Gastrocnemius medialis (tissue), 4 donors: ENCODE measurements at places on chromosomes 12 and 14. TPM values are rescaled to one million over a fixed set of nuclear protein-coding genes. Genes with fewer than 3 reads are reported as not detected.

The NGDN gene
- total RNA-seq: 41.9 TPM

The ST8SIA1 gene
- 2.5 TPM for total RNA-seq

The SSTR1 gene
- 0.83 TPM for total RNA-seq

The DCN gene
- 674 TPM for total RNA-seq

The SIX4 gene
- 43.8 TPM for total RNA-seq

The BCL2L2 gene
- total RNA-seq: 22.8 TPM

The FBXO34 gene
- total RNA-seq: 43.5 TPM

The POLE2 gene
- total RNA-seq: not detected

The CCDC92 gene
- 21.1 TPM for total RNA-seq

- no peak for DNase-seq
These were observed 55.8 kb upstream of the VRK1 start for GRCh38 chr14:96741151-96741977.

DNA sequence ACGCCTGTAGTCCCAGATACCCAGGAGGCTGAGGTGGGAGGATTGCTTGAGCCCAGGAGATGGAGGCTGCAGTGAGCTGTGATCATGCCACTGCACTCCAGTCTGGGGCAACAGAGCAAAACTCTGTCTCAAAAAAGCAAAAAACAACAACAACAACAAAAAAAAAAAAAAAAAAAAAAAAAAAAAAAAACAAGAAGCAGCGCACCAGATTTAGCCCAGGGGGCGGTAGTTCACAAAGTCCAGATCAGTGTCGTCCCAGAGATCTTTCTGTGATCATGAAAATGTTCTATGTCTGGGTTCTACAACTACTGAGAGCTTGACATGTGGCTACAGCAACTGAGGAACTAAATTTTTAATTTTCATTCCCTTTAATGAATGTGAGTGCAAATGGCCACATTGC lies 27.4 kb downstream of the OAS2 start:
- DNase-seq: no peak

- no peak for DNase-seq
These were observed 29.0 kb downstream of the PTPRQ start for GRCh38 chr12:80472911-80473500.

GRCh38 chr14:59126714-59127436 lies 61.6 kb upstream of the DAAM1 start:
- DNase-seq: no peak

DNA sequence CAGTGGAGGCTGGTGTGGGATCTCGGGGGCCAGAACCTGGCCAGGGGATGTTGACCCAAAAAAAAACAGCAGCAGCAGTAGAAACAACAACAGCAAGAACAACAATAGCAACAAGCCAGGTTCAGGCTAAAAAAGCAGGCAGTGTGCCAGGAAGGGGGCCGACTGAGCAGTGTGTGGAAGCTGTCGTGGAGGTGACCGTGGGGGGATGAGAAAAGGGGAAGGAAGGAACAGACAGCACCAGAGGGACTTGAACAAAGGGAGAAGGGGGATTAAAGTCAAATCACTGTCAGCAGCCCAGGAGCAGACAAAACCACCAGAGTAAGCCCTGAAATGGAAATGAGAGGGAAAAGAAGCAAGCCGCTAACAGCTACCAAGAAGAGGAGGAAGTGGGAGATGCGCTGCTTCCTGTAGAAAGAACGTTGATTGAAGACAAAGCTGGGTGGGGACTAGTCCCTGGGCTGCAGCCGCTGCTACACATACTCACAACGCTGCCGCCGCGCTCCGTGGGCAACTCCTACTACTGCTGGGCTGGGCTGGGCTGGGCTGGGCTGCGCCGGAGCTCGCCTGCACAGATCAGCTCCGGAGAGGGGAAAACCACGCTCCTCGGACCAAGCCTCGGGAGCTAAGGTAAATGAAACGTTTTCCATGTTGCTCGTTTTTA lies at the start of gene GNG2:
TSS of gene GNG2 (plus strand) at position 449 of the 661 bp plus-strand sequence. CDS start 90,067 bp downstream, outside the sequence.
- peak; percentile 60 for DNase-seq

DNA sequence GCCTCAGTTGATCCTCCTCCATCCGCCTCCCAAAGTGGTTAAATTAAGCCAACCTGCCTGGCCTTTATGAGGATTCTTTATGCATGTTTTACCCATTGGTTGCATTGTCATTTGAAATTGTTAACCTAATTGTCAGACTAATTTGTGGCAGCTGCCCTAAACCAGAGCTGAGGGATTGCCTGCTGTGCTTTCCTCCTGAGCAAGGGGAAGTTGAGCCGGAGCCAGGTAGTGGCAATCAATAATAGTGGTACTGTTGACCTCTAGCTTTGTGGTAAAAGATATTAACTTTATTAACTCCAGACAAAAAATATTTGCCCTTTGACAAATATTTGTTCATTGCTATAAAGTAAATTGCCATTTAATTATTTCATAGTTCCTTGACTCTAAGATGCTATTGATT lies 5.6 kb upstream of the HEBP1 start:
- no peak for DNase-seq

- DNase-seq: no peak
These were observed 10.1 kb upstream of the DLGAP5 start for GRCh38 chr14:55201219-55202101.

DNA sequence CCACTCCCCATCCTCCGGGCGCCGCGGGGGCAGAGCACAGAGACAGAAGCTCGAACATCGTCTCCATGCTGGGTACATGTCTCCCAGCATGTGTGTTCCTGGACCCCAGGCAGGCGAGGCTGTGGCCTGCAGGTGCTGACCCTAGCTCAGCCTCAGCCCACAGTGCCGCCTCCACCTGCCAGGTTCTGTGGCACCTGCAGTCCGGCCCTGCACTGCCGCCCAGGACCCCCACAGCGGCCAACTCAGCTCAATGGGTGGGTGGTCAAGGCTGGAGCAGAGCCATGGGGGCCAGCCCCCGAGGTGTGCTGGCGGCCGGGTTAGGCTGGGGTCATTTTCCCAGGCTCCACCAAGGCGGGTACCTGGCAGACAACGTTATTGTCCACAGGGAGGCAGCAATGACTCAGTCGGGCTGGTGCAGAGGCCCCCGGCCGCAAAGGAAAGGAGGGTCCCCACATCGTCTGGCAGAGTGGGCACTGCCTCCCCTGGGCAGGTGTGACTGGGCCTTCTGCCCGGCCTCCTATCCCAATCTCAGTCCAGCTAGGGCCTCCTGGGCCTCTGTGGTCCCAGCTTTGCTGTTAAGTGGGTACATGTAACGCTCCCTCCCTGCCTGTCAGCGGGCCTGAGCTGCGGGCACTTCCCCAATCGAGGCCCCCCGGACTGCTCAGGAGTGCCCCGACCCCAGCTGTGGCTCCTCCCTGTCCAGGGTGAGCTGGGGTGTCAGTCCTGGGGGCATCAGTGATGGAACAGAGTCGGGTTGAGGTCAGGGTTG lies 20.2 kb upstream of the NUDT14 start:
- no peak for DNase-seq

- DNase-seq: no peak
These were observed 65.8 kb downstream of the RIC8B start for GRCh38 chr12:106840243-106840642.

GRCh38 chr12:13390918-13391317 lies 194.4 kb downstream of the EMP1 start:
- no peak for DNase-seq

DNA sequence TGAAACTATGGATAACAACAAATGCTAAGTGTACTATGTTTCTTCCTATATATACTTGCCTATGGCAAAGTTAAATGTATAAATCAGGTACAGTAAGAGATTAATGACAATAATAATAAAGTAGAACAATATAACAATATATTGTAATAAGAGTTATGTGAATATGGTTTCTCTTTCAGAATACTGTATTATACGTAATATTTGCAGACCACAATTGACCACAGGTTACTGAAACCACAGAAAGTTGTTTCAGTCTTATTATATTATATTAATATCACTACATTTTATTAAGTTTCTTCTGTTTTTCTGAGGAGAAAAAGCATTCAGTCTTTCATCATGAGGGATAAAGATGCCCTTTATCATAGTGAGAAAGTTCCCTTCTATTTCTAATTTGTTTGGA lies 131.2 kb downstream of the EML1 start:
- DNase-seq: no peak

- DNase-seq: peak; percentile 75
These were observed 11.6 kb downstream of the TMEM30B start for GRCh38 chr14:61269321-61270083.

- DNase-seq: no peak
These were observed 32.6 kb upstream of the PLEKHG3 start for GRCh38 chr14:64671591-64671990.

DNA sequence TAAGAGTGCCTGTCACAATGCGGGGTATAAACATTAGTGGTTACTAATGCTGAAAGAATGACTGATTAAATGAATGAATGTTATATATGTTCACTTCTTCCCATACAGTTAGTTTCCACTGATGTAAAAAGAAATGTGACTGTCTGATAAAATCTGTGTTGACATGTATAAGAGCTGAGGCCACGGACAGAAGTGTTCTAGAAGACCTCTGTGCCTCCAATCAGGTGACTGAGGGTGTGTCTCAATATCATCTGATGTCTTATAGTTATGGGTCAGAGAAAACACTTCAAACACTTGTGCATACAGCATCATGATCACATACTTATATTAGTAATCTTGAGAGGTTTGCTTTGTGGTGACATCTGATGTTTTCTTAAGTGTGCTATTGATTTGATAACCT lies 183.4 kb downstream of the TTC7B start:
- no peak for DNase-seq

GRCh38 chr12:120364487-120364886 lies 4.5 kb downstream of the MSI1 start:
- no peak for DNase-seq

DNA sequence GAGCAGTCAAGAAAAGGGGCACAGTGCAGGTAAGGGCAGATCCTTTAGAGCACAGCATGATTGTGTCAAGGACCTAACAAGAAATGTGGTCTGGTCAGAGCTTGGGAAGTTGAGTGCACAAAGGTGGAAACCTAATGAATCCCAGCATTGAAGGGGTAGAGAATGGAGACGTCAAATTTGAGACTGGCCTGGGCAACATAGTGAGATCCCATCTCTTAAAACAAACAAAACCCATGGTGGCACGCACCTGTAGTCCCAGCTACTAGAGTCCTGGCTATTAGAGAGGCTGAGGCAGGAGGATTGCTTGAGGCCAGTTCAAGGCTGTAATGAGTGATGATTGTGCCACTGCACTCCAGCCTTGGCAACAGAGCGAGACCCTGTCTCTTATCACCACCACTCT lies 37.0 kb upstream of the CCDC88C start:
- no peak for DNase-seq

DNA sequence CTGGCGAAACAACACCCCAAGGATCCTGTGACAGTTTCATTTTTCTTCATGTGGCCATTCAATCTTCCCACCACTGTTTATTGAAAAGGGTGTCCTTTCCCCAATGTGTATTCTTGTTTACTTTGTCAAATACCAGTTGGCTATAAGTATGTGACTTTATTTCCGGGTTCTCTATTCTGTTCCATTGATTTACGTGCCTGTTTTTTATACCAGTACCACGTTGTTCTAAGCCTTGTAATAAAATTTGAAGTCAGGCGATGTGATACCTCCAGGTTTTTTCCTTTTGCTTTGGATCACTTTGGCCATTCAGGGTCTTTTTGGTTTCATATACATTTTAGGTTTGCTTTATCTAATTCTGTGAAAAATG lies 9.1 kb upstream of the MGAT4C start:
- DNase-seq: no peak

DNA sequence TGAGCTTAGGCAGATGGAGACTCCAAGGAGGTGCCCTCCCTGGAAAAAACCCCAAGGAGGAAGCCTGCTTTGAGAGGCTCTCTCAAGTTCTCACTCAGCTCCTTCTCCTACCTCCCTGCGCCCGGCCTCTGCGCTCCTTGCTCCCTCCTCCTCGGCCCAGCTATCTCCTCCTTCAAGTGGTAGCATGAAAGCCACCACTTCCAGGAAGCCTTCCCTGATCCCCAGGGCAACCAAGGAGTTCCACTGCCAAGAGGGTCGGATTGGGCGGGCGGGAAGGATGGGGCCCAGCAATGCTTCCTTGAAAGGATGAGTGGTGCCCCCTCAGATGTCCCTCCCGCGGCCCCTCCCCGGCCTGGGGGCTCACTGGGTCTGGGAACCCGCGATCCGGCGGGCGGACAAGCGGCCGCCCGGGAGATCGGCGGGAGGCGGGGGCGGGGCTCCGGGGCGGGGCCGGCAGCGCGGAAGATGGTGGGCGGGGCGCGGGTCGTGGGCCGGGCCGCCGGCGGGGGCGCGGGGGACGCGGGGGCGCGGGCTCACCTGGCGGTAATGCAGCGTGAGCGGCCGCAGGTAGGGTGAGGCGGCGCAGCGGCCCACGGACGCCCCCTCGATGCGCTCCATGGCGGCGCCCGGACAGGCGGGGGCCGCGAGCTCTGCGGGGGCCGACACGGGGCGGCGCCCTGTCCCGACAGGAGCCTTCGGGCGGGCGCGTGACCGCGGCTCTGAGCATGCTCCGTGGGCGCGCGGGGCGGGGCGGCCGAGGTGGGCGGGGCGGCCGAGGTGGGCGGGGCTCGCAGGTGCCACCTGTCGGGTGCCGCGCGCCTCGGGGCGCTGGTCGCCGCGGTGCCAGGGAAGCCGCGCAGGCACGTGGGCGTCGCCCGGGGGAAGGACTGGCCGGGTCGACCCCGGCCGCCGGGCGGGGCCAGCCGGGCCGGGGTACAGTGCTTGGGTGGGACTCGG lies at the start of gene NUDT14:
TSS of gene NUDT14 (minus strand) at position 721 of the 957 bp plus-strand sequence. CDS start at position 618, 103 bp downstream.
- no peak for DNase-seq

- DNase-seq: no peak
These were observed 14.5 kb upstream of the IL22 start for GRCh38 chr12:68267892-68268396.

DNA sequence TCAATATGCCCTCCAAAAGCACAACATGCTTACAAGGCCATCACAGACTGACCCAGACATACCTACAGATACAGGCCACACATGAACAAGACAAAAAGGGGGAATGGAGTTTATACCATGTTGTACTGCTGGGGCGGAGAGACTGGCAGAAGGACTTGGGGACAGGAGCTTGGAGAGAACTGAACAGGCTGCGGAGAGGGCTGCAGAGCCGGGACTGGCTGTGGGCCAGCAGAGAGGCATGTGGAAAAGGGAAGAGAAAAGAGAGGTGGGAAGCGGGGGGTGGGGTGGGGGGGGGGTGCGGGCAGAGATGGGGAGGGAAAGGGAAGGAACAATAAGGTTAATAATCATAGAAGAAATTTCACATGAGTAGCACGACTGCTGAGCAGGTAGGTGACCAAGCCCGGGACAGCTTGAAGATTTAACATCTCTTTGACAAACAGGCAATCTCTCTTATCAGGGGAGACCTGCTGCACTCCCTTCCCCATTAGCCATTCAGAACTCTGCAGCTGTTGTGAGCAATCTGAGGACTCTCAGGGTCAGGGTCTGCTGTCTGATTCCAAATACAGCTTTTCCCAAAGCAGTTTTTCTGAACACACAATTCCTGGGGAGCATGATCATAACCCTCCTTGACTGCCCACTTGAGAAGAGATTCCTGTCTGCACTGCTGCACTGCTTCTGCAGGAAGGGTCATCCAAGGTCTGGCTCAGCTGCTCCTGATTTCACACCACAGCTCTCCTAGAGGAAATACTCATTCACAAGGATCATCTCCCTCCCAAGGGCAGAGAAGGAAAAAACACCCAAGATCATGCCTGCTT lies 21.6 kb upstream of the STAC3 start:
- no peak for DNase-seq

- no peak for DNase-seq
These were observed 18.3 kb downstream of the NINJ2 start for GRCh38 chr12:644818-645552.
